Stimulated activated CD4-positive, alpha-beta T cell treated with anti-CD3 and anti-CD28 coated beads, Interleukin-1b, Interleukin-23, amount 100 ng/mL, for 24 hours (primary cell): ENCODE measurements at places on chromosomes 11 and 22.

DNA sequence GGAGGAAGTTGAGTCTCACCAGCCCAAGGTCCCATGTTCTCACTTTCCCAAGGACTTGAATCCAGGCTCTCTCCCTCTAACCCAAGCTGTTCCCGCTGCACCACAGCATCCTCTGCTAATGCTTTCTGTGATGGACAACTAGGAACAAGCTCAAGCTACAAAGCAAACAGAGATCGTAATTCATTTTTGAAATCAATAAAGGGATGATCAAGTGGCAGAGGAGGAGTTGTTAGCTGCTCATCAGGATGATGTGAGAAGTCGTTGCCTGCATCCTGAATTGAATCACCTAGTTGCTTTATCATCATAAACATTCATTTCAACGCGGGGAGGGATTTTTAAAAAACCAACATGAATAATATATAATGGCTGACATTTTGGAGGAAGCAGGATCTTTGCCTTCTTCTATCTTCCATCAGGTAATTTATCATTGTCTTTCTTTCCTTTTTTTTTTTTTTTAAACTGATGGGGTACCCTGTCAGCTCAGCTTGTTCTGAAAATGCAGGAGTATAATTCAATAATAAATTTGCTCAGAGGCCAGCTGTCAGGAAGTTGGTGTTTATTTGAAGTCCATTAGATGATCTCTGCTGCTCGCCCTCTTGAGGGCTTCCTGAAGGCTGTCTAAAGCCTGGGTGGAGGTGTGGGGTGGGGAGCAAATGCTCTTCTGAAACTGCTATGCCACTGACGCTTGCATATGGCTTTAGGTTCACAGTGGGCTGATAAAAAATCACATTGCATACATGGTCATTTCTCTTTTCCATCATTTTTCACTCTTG, 174.4 kb upstream of the NARS2 start:
- DNase-seq = no peak

- no peak for DNase-seq
These were observed at the start of gene GRK3 for GRCh38 chr22:25564320-25564978. TSS of gene GRK3 (plus strand) at chr22:25564675. CDS start at chr22:25565041, 366 bp downstream.

- DNase-seq = no peak
These were observed 2.4 kb downstream of the ARCN1 start for GRCh38 chr11:118574636-118575035.

GRCh38 chr11:101277036-101277435, 147.4 kb upstream of the PGR start:
- DNase-seq = no peak

- DNase-seq = no peak
These were observed 1286.5 kb upstream of the TENM4 start for GRCh38 chr11:80727315-80727714.

GRCh38 chr11:35011389-35011788, 95.0 kb downstream of the PDHX start:
- DNase-seq = no peak

DNA sequence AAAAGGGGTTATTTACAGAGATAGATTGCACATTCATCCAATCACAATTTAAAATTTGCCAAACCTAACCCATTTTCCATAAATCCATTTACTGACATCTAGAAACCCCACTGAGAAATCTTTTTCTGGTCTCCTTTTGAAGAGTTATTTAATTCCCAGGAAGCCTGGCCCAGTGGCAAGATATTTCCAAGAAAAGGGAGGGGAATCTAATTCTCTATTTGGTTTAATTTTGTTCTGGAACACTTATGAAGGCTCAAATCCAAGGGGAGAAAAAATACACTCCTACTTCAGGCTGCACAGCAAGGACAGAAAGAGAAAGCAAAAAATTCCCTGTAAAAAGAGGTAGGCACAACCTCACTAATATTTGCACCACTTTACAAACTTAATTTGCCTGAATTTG, 88.2 kb upstream of the LDLRAD3 start:
- no peak for DNase-seq

GRCh38 chr11:116310226-116310625, 462.6 kb downstream of the BUD13 start:
- DNase-seq = no peak

DNA sequence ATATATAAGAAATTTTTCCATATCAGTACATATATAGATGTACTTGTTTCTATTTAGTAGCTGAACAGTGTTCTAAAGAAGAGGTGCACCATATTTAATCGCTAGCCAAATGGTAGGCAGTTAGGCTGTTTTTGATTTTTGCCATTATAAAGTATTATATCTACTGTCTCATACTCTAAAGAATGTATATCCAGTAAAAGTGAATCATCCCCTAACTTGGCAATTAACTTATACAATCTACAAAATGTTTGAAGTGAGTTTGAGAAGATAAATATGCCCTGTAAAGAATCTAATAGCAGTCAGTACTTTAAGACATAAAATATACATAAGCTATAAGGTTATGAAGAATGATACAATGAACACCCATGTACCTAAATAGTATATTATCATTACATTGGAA, 291.5 kb downstream of the SWAP70 start:
- DNase-seq = no peak
